ENCODE measurements at places on chromosomes 11 and 22. TPM values are rescaled to one million over a fixed set of nuclear protein-coding genes. Genes with fewer than 3 reads are reported as not detected.

- H3K27ac ChIP-seq = peak overlapping the region; percentile 86
- no peaks in the 10 kb centered on the region for H3K27me3 ChIP-seq
- H3K36me3 ChIP-seq = peaks cover 37% of the 10 kb centered on the region
- DNase-seq = no peak
Measured at GRCh38 chr11:35030716-35031213, 108.2 kb upstream of the CD44 start.

DNA sequence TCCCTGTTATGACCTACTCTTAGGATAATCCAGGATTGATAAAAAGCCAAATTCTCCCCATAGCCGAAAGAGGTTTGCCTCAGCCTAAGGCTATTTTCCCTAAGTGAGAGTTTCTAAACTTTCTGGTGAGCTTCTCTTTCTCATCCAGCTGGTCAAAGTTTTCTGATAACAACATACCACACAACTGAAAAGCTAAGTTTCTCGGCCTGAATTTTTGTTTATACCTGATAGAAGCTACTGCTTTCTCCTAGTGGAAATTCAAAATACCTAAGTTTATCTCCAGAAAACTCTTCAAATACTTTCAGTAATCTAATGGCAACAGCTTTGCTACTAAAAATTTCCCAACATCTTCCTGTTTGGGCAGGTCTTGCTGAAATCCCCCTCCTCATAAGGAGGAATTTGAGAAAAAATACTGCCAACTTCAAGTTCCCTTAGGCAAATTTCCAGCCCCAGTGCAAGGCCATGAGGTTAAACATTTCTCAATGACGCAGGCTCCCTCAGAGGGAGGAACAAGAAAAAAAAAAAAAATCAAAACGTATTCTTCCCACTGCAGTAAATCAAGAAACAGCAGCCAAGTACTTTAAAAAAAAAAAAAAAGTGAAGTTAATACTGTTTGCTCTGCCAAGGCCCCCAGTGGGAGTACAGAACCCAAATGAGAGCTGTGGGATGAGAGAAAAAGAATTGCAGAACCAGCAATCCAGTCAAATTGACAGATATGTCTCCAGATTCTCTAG is 127.0 kb downstream of the MRTFA start:
- H3K4me3 ChIP-seq = no peak overlapping the region
- H3K4me1 ChIP-seq = no peaks in the 10 kb centered on the region
- H3K36me3 ChIP-seq = no peaks in the 10 kb centered on the region
- DNase-seq = no peak

The GGTLC3 gene
- not detected for total RNA-seq

The UBXN1 gene
- total RNA-seq = 91.1 TPM

The VPREB3 gene
- total RNA-seq = 0.52 TPM

GRCh38 chr22:50011447-50012210 is 936 bp downstream of the IL17REL start:
- H3K27ac ChIP-seq = no peak overlapping the region
- H3K4me1 ChIP-seq = peaks cover 12% of the 10 kb centered on the region
- H3K36me3 ChIP-seq = no peaks in the 10 kb centered on the region
- peaks cover 10% of the 10 kb centered on the region for H3K27me3 ChIP-seq
- peak; percentile 59 for DNase-seq
- peak overlapping the region; percentile 53 for H3K4me3 ChIP-seq

The CHRM4 gene
- 0.75 TPM for total RNA-seq

DNA sequence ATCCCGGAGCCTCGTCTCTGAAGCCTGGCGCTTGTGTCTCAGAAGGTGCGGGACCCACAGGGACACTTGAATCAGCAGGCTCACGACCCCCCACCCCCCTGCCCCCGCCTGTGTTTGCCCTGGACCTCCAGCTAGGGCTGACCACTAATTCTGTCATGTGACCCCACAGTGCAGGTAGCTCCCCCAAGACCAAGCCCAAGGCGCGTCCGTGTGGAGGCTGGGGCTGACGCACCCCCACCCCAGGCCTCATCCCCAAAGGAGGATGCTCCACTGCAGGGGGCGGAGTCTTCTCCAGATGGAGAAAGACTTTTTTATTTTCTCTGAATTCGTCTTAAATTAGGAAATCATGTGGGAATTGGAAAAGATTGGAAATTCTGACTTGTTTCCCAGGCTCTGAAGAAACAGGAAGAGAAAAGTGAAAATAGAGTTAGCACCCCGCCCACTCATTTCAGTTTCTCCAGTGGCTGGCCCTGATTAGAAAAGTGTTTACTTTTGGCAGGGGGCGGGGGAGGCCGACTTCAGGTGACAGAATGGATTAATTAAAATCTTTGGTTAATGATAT is 1.0 kb upstream of the RELA start:
- no peak for DNase-seq
- H3K4me3 ChIP-seq = peak overlapping the region; percentile 89
- H3K4me1 ChIP-seq = peaks cover 19% of the 10 kb centered on the region
- peak overlapping the region; percentile 89 for H3K27ac ChIP-seq
- peaks cover 15% of the 10 kb centered on the region for H3K36me3 ChIP-seq
- no peaks in the 10 kb centered on the region for H3K27me3 ChIP-seq

- DNase-seq = no peak
- H3K4me3 ChIP-seq = no peak overlapping the region
- no peaks in the 10 kb centered on the region for H3K36me3 ChIP-seq
- H3K27ac ChIP-seq = no peak overlapping the region
- H3K4me1 ChIP-seq = no peaks in the 10 kb centered on the region
Measured at GRCh38 chr11:60786811-60787567, 1.9 kb downstream of the MS4A10 start.

DNA sequence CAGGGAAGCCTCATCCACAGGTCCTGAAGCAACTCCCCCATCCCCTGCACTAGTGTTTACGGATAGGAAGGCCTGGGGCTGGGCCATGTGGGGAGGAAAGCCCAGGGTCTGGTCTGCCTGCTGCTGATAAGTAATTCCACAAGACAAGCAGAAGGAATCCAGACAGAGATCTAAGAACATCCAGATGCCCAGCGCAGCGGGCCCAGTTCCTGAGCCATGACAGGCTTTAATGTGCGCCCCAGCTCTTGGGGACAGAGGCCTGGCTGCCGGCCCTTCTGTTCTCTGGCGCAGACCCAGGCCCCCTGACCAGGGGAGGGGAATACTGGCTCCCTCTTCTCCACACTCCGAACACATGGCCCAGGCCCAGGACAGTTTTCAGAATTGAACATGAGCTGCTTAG is 28.8 kb upstream of the ETS1 start:
- H3K4me3 ChIP-seq = no peak overlapping the region
- peaks cover 39% of the 10 kb centered on the region for H3K4me1 ChIP-seq
- peak overlapping the region; percentile 97 for H3K27ac ChIP-seq
- DNase-seq = no peak

DNA sequence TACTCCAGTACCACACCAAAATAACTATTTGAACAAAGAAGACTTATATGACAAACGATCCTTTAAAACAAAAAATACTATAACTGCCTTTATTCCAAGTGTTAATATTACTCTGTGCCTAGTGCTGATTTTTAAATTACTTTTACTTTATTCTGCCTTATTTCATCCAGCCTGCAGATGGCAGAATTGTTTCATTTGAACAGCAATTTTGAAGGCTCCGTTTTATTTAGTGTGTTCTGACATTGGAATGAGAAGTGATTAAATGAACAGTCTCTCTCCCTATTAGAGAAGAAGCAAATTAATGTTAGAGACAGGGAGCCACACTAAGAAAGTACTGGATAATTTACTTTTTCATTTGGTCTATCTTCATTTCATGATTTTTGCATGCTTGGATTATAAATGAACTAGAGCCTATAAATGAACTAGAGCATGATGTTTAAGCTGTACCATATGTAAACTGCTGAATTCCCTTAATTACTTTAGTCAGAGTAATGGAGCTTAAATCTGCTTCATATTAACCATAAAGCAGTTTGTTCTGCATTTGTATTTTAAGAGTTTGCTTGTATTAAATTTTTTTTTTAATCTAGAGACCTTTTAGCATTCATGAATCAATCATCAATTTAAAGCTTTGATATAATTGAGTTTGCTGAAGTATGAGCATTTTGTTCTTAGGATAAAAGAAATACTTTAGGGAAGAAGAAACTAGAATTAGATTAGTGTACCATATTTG is 9.8 kb downstream of the PDHX start:
- H3K4me3 ChIP-seq = no peak overlapping the region
- H3K27me3 ChIP-seq = no peaks in the 10 kb centered on the region
- H3K36me3 ChIP-seq = no peaks in the 10 kb centered on the region
- DNase-seq = no peak

The SLC25A17 gene
- 39.1 TPM for total RNA-seq
